Stimulated activated CD8-positive, alpha-beta memory T cell treated with anti-CD3 and anti-CD28 coated beads, Interleukin-15, amount 100 ng/mL, for 4 hours (primary cell): ENCODE measurements at places on chromosomes 2 and 18.

DNA sequence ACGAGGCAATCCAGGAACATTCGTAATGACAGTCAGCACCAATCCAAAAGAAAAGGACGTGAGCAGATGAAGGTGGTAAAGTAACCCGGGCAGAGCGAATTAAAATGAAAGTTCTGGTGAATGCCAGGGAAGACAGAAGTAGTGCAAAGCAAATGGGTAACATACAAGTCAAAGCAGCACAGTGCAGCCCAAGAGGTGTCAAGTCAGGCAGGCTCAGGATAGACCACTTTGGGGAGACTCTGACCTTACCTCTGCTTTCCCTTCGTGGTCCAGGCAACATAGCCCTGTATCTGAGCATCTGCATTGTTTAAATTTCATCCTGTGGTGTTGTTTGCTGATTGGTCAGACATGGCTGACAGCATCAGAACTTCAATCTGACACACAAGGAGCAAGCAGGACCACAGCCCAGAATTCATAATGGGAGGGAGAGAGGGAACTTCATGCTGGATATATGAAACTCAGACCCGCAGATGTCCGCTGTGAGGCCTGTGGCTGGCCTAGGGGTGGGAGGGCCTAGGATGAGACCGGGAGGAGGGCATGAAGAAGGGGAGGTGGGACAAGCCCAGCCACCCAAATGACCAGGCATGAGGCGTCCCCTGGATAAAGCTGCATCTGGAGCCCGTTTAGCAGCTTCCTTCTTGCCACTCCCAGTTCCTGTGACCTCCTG lies 285.7 kb downstream of the TCF4 start:
- no peak for DNase-seq

DNA sequence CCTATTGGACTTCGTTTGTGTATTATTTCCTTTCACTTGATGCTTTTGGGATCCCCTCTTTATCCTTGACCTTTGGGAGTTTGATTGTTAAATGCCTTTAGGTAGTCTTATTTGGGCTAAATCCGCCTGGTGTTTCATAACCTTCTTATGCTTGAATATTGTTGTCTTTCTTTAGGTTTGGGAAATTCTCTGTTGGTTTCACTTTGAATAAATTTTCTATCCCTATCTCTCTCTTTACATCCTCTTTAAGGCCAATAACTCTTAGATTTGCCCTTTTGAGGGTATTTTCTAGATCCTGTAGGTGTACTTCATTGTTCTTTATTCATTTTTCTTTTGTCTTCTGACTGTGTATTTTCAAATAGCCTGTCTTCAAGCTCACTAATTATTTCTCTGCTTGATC lies 354.7 kb downstream of the PARD3B start:
- DNase-seq: no peak

GRCh38 chr2:200843993-200844948 lies 20.2 kb downstream of the CLK1 start:
- DNase-seq: no peak

DNA sequence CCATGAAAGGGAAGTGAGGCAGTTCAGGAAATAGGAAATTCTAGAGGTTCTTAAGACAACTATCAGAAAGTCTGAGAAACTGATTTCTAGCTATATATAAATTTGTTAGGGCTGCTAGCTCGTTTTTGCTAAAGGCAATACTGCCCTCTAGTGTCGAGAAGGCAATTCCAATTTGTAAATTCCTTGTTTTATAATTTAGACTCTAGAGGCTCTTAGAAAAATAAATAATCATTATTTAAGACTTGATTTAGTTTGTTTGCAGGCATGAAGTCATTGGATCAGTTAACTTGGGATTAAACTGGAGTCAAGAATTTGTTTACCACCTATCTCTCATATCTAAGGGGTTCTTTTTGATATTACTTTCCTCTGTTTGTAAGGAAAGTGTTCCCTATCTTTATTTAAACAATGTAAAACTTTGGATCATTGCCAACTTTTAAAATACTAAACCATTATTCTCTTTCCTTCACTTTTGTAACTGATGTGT lies 66.2 kb downstream of the ACVR2A start:
- DNase-seq: no peak

DNA sequence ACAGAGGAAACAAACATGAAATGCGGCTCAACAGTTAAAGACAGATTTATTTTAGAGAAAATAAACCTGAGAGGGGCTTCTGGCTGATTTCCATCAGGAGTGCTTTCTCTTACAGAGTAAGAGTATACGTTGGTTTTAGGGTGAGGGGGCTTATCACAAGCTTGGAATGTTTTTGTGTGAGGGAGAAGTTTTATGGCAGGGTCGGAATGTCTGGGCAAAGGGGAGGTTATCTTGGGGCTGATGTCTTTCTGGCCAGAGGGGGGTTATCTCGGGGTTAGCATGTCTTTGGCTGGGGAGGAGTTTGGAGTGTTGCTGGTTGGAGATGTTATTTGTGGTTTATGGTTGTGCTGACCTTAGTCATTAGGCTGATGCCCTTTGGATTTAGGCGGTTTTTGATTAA lies 22.1 kb downstream of the PTRHD1 start:
- no peak for DNase-seq

DNA sequence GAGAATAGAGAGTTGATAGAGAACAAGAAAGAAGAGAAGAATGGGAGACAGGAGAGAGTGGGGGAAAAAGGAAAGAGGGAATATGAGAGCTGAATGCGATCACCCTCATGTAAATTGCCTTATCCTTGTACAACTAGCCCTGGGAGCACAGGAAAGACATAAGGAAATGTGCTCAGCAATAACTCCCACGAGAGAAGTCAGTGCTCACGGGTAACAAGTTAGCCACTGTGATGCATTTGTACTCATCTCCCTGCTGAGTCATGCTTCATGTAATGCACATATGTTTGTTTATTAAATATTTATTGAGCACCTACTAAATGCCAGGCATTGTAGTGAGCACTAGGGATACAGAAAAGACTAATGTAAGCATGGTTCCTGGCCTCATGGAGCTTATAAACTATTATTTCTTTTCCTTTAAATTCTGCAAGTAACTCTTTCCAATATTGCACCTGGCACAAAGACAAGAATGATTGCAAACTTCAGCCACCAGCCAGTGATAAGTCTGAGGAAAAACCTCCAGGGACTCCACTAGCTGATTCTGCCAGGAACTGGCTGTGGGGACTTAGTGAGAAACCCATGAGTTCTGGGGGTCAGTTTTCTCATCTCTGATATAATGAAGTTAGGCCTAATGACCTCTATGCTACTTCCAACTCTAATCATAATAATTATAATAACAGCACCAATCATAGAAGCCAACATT lies 124.1 kb downstream of the LNPK start:
- no peak for DNase-seq

DNA sequence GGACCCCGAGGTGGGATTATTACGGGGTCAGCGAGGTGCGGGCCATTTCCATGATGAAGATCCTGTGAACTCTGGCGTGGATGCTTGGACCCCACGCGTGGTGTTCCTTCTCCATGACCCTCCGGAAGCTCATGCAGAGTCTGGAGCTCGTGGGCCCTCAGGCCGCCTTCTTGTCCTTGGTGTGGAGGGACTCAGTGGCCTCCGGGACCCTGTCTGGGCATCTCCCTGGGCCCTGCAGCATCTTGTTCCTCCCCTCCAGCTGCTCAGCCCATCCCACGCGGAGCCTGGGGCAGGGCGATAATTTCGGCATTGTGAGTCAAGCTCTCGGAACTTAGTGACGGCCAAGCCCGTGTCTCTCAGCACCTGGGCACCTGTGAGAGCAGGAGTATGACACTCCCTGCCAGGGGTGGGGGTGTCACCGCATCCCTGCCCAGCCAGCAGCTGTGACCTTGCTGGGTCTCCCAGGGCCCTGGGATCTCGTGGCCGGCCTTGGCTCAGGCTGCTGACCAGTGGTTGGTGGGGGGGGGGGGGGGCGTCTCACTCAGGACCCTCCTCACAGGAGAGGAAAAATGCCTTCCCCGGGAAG lies 24.6 kb downstream of the RTP5 start:
- no peak for DNase-seq

DNA sequence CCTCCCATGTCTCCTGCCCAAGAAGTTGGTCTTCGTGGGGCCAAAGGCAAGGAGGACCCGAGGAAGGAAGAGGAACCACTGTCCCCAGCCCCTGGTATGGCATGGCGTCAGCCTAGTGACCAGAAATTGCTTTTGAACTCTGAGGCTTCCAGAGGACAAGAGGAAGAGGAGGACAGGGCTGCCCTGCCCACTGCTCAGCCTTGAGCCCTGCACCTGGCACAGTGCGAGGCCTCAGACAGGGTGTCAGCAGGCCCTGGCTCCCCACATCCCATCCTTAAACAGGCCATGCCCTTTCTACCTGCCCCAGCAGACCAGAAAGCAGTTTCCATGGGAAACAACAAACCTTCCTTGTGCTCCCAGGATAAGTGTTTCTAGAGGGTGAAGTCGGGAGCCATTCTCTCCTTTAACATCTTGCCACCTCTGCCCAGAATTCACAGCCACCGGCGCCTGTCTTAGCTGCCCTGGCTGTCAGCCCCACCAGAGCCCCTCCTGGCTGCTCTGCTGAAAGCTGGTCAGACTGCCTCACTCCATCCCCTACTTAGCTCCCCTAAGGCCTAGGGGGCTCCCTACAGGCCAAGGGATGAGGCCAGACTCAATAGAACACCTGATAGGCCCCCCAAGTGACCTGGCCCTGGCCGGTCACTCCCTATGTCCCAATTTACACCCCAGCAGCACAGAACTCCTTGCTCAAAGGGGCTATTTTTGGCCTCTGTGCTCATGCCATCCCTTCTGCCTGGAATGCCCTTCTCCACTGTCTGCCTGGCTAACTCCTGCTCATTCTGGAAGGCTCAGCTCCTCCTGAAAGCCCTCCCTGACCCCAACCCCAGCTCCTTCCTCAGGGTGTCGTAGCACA lies 20.6 kb downstream of the ATOH8 start:
- no peak for DNase-seq

DNA sequence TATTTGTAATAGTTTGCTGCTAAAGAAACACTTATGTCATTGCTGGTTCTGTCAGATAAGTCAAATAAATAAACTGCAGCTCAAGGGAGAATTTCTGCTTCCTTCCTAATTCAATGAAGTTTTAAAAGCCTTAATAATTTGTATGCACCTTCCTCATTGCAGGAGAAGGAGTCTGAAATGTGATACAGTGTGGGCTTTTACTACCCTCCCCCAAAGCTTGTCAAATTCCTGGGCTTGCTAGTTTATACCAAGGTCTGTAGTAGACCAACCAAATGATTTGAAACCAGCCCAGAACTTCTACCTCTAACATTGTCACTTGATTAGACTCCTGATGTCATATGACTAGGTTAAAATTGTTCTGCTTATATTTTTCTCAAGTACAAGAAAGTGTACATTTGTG lies 131.8 kb downstream of the DTNA start:
- DNase-seq: no peak
